ENCODE measurements at places on chromosomes 4 and X.

- no peak for DNase-seq
These were observed 67.7 kb downstream of the INPP4B start for GRCh38 chr4:142778430-142778829.

DNA sequence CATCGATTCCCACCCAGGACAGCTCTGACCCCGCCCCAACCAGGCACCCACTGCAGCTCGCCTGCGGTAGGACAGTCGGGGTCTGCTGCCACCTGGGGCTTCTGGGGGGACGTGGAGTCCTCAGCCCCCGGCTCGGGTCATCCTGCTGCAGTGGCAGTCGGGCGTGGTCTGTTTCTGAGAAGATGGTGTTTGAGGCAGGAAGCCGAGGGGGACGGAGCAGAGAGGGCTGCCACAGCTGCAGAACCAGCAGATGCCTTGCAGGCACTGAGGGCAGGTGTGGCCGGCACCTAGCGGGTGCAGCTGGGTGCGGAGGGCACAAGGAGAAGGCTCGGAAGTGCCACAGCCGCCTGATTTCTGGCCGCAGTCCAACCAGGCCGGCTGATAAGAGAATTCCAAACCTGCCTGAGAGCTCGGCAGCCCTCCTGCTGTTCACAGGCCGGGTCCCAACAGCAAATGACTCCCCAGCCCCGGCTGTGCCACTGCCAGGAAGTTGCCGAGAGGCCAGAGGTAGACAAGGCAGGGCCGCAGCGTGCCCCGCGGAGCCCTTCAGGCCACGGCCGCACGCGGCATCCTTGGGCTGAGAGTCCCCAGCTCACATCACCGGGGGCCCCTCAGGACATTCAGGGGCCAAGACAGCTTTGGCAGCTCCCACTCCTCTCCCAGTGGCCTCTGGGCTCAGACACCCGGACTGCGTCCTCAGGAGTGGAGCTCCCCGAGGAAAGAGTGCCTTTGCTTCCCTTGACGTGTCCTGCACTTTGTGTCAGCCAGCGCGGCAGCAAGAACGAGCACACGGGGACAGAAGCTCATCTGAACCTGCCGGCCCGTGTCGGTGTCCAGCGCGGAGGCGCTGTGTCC lies 9.4 kb upstream of the CPLX1 start:
- no peak for DNase-seq

DNA sequence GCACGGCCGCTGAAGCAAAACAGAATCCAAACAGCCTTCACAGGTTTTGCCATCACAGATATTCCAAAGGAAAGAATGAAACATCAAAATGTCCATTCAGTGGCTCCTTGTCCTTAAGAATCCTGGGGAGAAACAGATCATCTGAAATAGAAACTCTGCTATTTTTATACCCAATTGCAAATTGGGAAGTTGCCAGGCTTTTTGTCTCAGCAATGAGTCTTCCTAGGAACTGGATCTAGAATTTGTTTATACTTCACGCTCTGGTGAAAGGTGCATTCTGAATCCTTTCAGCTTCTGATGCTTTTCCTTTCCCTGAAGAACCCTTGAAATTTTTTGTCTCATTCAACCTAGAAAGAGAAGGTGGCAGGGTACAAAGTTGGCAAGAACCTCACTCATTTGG lies 218.9 kb downstream of the FBXW7 start:
- no peak for DNase-seq

DNA sequence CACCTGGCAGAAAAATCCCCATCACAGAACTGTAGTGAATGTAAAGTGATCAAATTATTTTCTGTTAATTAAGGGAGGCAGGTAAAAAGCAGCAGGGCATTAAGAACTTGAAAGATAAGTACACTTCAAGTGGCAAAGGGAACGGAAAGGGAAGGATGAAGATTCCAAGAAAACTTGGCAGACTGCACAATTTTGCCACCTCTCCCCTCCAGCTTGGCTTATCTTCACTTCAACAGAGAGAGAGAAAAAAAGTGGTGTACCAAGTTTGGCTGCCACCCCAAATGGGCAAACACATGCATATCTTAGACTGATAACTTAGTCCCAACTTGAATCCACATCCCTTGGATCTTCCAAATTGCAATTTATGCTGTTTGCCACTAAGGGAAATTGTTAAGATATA lies 598.1 kb upstream of the ACTRT1 start:
- DNase-seq: no peak

- DNase-seq: no peak
These were observed 276.3 kb upstream of the AGA start for GRCh38 chr4:177718514-177718913.

Data from WTC11 (cell line).